ENCODE measurements at places on chromosomes 3 and 15.

DNA sequence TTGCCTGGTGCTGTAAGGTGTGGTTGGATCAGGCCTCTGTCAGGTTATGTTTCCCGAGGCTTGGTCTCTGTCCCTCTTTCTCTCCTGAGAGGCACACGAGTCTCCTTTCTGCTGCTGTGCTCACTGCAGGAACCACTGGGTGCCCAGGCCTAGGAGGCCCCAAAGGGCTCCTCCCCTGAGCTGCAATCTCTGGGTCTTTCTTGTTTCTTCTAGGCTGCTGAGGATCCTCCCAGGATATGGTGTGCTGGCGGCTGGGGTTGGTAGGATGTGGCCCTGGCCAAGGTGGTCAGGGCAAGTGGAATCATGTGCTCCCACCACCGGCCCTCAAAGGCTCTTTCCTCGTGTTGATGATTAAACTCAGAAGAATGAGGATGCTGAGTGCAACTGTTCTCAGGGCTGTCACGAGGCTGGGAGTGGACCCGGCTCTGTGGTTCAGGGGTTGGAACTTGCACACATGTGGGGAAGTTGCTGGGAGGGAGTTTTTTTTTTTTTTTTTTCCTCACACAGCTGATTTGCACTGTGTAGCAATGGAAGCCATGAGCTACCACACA lies 43.6 kb upstream of the CTSH start:
- peak; percentile 96 for DNase-seq

- DNase-seq, result no peak
Observed at GRCh38 chr3:16633948-16634347, 28.7 kb upstream of the DAZL start.

- DNase-seq, result peak; percentile 85
Observed at GRCh38 chr15:90071220-90071807, 31.0 kb downstream of the IDH2 start.

- no peak for DNase-seq
Observed at GRCh38 chr3:80116281-80116680, 348.5 kb upstream of the ROBO1 start.

GRCh38 chr3:127235706-127236105 lies 42.8 kb downstream of the PRR23E start:
- DNase-seq, result no peak

DNA sequence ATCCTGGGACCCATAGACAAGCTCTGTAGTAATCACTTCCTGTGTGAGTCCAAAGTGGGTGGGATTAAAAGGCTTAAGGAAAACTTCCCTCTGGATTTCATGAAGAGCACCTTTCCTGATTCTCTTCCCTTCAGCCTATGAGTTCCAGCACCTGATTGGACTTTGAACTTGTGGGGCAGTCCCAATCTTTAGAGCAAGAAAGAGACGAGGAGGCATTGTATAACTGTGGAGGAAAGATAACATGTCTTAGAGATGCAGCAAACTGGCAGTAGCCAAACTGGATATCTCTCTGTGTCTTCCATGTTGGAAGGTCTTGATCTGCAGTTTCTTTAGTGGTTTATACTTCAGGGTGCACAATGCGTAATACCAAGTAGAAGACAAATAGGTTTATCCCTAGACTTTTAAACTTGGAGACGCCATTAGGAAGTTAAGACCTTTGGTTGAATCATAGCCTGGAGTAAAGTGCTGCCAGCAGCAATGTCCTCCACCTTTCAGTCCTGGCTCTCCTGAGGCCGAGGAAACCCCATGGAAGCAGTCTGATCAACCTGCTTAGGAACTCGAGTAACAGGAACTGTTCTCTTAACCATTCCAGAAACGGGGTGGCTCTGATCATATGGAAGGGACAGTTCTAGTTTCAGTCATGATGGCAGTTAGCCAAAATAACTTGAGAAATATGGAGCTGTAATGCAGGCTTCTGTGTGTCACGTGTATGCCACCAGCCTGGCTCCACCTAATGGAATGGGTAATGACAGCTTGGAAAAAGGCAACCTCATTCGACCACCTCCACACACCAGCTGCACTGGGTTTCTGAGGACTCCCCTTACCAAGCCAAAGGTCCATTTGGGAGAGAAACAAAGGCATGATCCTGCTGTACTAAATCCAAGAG lies 4.7 kb downstream of the EIF1B start:
- peak; percentile 33 for DNase-seq

DNA sequence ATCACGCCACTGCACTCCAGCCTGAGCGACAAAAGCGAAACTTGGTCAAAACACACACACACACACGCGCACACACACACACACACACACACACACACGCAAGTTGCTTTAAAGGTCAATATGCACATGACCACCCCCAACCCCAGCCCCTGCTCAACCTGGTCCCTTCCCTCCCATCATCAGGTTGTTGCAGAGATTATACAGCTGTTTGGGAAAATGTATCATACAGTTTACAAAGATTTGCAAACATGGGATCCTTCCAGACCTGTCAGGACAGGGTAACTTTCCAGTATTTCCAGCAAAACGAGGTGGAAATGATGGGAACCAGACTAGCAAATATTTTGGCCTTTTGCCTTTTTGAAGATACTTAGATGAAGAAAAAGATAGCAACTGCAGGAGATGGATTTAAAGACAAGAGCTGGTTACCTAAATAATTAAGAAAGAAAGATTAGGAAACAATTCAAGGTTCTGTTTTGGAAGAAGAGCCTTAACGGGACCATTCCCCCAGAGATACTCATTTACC lies 80.2 kb downstream of the TNIK start:
- no peak for DNase-seq

GRCh38 chr3:186261638-186262037 lies 100.4 kb downstream of the DGKG start:
- no peak for DNase-seq

DNA sequence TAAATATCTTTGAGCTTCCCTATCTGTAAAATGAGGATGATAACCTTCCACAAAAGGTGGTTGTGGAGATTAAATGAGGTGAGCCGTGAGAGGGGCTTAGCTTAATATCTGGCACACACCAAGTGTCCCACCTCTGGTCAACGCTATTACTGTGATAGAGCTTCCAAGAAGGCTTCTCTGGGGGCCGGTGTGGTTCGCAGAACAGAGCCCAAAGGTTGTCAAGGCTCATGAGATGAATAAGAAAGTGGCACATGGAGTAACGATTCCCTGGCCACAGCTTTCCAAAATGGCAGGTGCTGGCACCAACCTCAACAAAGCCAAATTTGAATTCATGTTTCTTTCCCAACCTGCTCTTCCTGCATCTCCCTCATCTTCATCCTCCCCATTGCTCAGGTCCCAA lies 10.4 kb downstream of the KY start:
- no peak for DNase-seq

DNA sequence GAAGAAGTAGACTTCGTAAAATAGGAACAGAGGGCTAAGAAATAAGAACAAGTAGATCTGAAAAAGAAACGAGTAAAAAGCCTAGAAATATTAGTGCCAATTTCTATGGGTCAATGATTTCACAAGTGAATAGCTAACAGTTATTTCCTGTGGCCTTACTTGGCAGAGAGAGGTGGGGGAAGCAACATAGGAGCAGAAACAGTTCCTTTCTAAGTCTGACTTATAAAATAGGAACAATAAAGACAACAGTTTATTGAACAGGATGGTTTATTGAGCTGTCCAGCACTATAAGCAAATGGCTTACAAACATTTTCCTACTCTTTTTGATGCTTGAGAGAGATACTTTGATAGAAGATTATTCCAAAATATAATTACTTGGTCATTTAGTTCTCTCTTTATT lies 37.9 kb downstream of the AGTR1 start:
- no peak for DNase-seq

- DNase-seq, result peak; percentile 29
Observed at GRCh38 chr15:72907733-72908132, 124.2 kb upstream of the ADPGK start.

GRCh38 chr3:153069598-153070510 lies 92.2 kb upstream of the RAP2B start:
- DNase-seq, result peak; percentile 68

- DNase-seq, result no peak
Observed at GRCh38 chr3:182948305-182948704, 32.0 kb downstream of the DCUN1D1 start.

DNA sequence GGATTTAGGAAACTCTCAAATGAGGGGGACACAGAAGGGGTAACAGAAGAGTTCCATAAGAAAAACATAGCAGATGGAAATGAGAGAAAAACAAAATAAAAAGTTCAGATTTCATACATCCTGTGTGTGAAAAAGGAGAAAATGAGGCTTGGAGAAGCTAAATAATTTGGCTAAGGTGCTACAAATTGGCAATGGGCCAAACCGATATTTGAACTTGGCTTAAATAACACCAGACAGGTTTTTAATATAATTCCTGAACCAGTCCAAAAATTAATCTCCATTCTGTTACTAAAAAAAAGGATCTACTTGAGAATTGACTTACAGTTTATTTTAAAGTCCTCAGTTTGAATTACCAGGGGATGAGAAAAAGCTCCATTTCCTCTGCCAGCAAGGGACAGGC lies 342.9 kb upstream of the DPH6 start:
- no peak for DNase-seq

GRCh38 chr3:5264093-5264600 lies 76.6 kb downstream of the EDEM1 start:
- peak; percentile 60 for DNase-seq

GRCh38 chr3:60708191-60708975 lies 542.9 kb downstream of the FHIT start:
- DNase-seq, result peak; percentile 91

DNA sequence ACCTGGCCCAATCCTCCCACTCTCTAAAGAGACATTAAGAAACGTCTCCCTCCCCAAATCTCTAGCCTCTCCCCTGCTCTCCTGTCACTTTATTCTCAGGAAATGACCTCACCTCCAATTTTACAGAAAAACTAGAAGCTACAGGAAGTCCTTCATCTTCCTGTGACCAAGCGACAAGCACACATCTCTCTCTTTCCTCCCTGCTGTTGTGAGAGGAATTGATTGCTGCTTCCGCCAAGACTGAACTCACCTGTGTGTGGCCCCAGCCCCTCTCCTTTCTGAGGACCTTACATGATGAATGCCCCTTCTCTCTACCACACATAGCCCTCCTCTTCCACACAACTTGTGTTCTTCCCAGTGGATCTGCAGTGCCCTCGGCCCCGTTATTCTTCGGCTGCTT lies 18.2 kb downstream of the DNAJB8 start:
- DNase-seq, result no peak
